ENCODE measurements at places on chromosomes 1 and 21.

DNA sequence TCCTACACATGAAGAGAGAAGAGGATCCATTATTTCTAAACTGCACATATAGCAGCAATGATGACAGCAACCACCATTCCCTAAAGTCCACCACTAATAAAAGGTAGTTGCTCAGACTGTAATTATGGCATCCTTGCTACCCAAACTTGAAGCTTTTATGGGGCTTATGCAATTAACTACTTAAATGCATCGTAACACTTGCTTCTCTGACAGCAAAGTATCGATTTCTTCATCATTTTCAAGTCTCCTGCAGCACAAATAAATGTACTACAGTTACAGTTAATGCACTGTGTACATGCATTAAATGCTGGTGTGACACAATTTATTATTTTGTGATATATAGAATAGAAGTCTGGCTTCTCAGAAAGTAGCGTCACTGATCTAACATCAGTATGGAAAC lies 241.7 kb downstream of the USH2A start:
- DNase-seq = no peak

- DNase-seq = no peak
These were observed 5.3 kb downstream of the TIE1 start for GRCh38 chr1:43305926-43306687.

- no peak for DNase-seq
These were observed 16.3 kb downstream of the TLR5 start for GRCh38 chr1:223126741-223127140.

DNA sequence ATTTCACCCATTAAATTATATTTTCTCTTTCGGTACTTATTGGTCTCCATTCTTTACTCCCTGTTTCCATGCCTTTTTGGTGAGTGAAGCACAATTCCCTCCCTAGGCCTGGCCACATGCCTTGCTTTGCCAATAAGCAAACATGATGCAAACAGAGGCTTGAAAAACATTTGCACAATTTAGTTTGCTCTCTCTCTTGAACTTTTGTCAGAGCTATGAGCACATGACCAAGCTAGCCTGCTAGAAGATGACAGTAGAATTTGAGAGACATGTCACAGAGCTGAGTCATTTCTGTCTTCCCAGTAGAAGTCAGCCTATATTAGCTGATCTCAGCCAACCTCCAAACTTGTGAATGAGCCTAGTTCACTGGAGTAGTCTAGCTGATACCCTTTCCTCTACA lies 24.6 kb downstream of the ANGPTL3 start:
- peak; percentile 96 for DNase-seq

- no peak for DNase-seq
These were observed 15.0 kb downstream of the EPRS1 start for GRCh38 chr1:220031287-220031686.

- DNase-seq = no peak
These were observed 7.4 kb downstream of the PIK3C2B start for GRCh38 chr1:204487256-204487615.

DNA sequence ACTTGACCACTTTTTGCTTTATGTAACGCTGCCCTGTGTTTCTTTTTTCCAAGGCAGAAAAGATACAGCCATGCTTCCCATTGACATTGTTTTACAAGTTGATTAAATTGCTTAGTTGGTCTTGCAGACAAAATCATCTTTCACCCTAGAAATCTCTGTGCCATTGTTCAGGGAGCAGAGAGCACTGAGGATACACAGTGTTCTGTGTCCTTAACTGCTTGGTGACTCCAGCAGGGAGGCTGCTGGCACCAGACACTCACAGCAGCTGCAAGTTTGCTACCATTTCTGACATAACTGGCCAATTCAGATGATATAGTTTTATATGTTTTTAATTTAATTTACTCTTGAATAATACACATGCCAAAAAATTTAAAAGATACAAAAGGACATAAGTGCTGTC lies 118.7 kb downstream of the RGS2 start:
- no peak for DNase-seq

- no peak for DNase-seq
These were observed 195.3 kb downstream of the BRINP2 start for GRCh38 chr1:177366091-177366490.

DNA sequence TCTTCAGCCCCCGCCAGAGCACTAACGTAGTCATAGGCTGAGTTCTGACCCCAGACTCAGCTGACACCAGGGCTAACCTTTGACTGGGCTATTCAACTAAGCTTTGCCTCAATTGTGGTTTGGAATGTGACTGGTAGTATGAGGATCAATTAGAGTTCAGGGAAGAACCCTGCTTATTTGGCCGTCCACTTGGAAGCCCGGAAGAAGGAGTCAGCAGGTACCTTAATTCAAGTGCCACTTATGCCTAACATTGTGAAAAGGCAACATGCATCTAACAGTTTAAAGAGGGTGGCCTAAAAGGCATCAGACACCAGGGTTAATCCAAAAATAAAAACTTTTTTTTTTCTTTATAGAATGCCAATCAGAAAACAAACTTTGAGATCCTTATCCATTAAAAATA lies 92.3 kb downstream of the BEND5 start:
- DNase-seq = no peak

DNA sequence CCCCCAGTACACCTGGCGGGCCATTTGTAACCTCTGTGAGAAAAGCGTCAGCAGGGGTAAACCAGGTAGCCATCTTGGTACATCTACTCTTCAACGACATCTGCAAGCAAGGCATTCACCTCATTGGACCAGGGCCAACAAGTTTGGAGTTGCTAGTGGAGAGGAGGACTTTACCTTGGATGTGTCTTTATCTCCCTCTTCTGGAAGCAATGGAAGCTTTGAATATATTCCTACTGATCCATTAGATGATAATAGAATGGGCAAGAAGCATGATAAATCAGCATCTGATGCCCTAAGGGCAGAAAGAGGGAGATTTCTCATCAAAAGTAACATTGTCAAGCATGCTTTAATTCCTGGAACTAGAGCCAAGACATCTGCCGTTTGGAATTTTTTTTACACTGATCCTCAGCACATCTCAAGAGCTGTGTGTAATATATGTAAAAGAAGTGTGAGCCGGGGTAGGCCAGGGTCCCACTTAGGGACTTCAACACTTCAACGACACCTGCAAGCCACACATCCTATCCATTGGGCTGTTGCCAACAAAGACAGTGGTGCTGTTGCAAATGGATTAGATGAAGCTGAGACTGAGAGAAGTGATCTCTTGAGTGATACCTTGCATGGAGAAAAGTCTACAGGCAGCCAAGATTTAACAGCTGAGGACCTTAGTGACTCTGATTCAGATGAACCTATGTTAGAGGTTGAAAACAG lies 2.7 kb downstream of the ZBED6 start:
- DNase-seq = peak; percentile 16

GRCh38 chr1:232737917-232738316 lies 67.3 kb upstream of the MAP10 start:
- no peak for DNase-seq

GRCh38 chr1:53605181-53605580 lies 133.8 kb downstream of the GLIS1 start:
- no peak for DNase-seq

- DNase-seq = no peak
These were observed 27.4 kb upstream of the COQ8A start for GRCh38 chr1:226912587-226913176.

DNA sequence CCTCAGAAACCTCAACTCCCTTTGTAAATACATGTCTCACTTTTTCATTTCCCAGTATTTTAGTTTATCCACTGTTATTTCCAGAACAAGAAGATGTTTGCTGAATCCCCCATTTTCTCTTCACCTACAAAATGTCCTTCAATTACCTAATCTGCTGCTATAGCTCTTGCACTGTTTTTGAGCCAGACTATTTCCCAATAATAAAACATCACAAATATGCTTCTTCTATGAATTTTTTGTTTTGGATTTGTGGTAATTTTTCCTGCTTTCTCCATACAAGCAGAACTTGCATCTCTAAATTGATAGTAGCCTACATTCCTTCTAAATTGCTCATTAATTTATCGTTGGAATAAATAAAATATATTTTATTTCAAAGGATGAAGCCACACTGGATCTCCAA lies 199.6 kb upstream of the C1orf87 start:
- peak; percentile 31 for DNase-seq

- DNase-seq = peak; percentile 88
These were observed 96.2 kb downstream of the GALNT2 start for GRCh38 chr1:230163205-230163604.

GRCh38 chr21:17451364-17451891 lies 61.4 kb upstream of the CXADR start:
- DNase-seq = peak; percentile 34

DNA sequence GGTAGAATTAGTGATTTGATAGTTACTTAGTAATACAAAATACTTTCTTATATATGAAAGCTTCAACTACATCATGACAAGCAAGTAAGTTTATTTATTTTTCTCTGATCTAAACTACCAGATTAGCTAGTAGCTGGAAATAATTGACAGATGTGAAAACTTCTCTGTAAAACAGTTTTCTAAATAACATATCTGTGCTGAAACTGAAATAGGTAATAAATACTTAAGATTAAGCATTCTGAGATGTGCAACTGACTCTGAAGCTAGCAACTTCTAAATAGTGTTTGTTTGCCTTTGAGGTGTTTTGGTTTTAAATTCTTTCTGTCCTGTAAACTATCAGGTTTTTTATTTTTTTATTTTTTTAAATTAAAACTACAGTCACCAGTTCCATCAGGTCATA lies 18.5 kb upstream of the LHX8 start:
- no peak for DNase-seq

DNA sequence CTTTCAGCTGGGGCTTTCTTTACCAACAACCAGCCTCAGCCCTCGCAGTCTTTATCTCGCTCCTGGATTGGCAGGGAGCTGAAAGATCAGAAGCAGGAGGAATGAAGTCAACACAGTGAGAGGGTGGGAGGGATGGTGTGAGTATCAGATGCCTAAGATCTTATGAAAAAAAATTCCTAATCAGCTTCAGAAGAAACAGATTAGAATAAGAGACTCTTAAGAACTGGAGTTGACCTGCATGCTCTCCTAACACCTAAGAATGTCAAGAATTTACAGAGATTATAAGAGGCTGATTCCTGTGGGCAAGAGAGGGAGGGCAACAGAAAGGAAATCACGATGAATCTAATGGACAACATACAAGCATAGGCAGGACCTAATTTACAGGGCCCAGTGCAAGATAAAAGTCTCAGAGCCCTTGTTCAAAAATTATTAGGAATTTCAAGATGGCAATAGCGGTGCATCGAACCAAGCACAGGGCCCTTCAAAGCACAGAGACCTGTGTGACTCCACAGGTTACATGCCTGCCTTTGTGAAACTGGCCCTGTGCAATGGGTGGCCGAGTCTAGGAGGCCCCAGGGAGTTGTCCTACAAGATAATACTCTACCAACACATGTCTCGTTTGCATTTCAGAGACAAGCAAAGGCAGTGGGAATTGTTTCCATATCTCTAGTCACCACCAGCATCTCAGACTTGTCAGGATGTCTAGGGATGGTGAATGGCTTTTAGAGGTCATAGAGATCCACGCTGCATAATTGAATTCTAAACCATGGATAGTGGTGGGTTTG lies 65.3 kb upstream of the PPP2R5A start:
- DNase-seq = peak; percentile 57

GRCh38 chr1:185721553-185721952 lies 12.6 kb upstream of the HMCN1 start:
- no peak for DNase-seq

- no peak for DNase-seq
These were observed 225.4 kb downstream of the FOXD2 start for GRCh38 chr1:47663286-47663685.

- DNase-seq = no peak
These were observed 387.4 kb downstream of the MATN1 start for GRCh38 chr1:30335997-30336390.

GRCh38 chr1:227308367-227309336 lies 9.6 kb downstream of the CDC42BPA start:
- no peak for DNase-seq

DNA sequence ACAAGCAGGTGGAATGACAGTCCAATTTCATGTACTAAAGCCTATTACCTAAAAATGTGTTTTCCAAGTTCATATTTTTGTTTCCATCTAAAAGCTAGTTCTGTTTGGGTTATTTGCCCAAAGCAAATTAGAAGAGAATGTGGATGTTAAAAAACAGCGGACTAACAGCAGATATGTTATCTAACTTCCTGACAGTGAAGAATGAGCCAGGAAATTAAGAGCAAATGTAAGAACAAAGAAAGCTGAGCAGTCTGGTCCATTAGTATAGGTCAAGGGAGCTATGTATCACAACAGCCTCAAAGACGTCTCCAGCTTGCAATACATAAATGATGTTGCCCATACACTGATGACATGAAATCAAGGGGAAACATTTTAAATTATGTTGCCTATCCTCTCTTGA lies 145.5 kb upstream of the PLD5 start:
- no peak for DNase-seq

DNA sequence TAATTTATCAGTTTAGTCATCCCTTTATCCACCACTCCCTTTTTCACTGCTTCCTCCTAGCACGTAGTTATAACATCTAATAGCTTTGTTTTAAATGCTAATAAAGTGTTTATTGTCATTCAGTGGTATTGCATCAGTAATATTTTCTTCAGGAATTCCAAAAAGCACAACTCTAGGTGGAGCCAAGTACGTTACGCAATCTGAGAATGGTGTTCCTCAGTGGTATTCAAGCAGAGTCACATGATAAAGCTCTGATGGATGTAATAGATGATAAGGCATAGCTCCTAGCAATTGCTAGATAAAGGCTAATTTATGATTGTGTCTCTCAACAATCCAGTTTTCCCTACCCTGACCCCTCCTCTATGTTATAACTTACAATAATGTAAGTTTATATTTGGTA lies 494.6 kb upstream of the ADGRL4 start:
- DNase-seq = peak; percentile 28

DNA sequence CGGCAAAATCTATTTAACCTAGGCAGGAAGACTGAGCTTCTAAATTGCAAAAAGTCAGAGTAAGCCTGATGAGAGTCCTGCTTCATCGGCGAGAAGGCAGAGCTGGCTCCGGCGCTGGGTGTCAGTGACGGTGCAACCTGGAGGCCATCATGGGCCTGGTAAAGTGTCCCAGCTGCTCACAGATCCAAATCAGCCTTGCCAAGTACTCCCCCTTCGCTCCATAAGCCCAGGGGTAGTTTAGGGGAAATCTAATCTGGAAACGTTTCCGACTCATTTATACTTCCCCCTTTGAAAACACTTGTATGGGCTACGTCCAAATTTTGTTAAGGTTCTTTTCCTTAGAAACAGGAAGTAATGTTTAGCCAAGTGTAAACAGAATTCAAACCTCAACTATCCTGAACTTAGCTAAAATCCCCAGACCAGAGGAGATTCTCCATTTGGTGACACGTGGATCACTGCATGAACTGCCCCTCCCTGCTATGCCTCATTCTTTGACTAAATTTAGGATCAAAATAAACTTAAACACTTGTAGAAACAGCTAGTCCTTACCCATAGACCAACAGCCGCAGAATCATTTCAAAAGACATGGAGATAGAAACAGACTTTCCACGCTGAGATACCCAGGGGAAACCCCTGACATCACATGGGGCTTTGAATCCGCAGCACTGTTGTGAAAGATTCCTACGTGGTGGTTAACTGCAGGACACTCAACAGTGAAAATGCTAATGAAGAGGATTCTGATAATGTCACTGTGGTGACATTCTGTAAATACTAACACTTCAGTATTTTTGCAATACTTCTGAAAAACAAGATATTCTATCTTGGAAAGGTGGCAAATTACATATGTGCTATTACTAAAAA lies 172.7 kb downstream of the TGFBR3 start:
- DNase-seq = peak; percentile 67

GRCh38 chr1:114368560-114369255 lies 142.3 kb downstream of the TRIM33 start:
- no peak for DNase-seq
